Activated naive CD4-positive, alpha-beta T cell (primary cell): ENCODE measurements at places on chromosomes 2 and 18.

DNA sequence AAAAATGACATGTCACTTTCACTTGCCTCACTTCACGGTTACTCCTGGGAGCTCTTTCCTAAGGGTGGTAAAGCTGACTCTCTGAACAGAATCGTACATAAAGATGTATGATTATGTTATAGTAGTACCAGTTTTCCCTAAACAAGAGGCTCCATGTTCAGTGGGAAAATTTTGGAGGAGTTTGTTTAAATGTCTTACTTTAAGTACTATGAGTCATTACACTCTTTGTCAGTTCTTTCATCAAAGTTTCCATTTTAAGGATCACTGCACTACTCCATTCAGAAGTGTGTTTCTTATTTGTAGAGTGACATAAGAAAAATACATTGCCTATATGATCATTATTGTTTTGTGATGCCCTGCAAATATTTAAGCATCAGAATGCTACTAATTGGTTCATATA lies 121.1 kb upstream of the FIGN start:
- DNase-seq = no peak

GRCh38 chr2:209511637-209512036 lies 87.8 kb downstream of the MAP2 start:
- no peak for DNase-seq

GRCh38 chr2:38323623-38324022 lies 53.5 kb downstream of the ATL2 start:
- no peak for DNase-seq

GRCh38 chr2:212227755-212228154 lies 310.8 kb downstream of the ERBB4 start:
- no peak for DNase-seq
